ENCODE measurements at places on chromosomes 13 and 19.

DNA sequence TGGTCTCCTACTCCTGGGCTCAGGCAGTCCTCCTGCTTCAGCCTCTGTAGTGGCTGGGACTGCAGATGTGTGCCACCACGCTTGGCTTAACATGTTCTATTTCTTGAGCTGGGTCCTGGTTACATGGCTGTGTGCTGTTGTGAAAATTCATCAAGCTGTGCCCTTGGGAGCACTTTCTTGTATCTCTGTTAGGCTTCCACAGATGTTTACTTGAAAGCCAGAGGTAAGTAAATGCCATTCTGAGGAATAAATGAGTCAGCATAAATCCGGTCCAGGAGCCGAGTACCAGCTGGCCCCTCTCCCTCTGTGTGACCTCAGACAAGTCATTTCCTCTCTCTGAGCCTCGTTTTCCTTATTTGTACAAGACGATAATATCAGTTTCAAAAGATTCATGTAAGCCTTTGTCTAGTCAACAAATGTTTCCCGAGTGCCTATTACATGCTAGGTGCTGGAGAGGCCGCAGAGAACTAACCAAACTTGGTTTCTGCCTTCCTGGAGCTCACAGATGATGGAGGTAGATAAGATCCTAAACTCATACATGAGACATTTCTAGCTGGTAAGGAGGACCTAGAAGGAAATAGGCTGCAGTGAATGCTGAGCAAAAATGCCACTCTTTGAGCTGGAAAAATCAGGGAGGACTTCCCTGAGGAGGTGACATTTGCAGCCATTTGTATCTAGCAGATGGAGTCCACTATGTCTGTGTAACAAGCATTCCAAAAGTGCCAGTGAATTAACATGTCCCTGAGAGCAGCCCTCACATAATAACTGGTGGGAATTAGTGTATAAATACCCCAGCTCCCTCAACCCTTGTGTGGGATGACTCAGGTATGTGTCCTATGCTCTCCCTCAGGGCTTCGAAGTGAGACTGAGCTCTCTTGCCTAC, 2.7 kb upstream of the RASAL3 start:
- no peaks in the 10 kb centered on the region for H3K4me1 ChIP-seq
- H3K36me3 ChIP-seq = no peaks in the 10 kb centered on the region
- peaks cover 67% of the 10 kb centered on the region for H3K27me3 ChIP-seq
- no peak overlapping the region for H3K27ac ChIP-seq
- DNase-seq = no peak

DNA sequence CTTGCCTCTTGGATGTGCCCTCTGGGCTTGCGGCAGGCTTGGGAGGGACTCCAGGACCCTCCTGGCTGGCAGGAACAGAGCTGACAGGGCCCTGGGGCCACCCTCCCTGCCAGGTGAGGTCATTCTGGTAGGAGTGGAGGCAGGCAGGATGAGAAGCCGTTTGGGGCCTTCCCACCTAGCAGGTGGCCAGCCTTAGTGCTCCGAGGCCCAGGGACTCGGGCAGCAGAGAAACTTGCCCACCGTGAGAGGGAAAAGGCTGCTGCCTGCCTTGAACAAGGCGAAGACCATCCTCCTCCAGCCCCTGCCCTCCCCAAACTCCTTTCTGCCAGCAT, 8.5 kb downstream of the RFX1 start:
- H3K36me3 ChIP-seq = peaks cover 10% of the 10 kb centered on the region
- H3K27ac ChIP-seq = no peak overlapping the region
- H3K4me3 ChIP-seq = no peak overlapping the region
- H3K27me3 ChIP-seq = no peaks in the 10 kb centered on the region
- no peaks in the 10 kb centered on the region for H3K4me1 ChIP-seq
- no peak for DNase-seq

DNA sequence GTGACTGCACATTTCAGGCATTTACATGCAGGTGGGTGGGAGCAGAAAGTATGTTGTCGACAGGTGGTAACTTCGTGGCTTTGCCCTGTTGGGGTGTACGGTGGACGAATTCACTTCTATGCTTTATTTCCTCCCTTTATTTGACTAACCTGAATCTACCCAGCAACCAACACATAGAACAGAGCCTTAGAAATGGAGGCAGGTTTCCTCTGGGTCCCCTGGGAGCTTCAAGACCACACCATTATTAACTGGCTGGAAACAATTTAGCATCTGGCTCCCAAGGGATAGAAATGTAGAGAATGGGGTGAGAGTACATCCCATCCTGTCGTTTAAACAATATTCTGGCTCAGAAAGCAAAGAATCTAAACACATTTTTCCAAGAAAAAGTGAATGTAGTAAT, 244.4 kb downstream of the DLEU7 start:
- no peak overlapping the region for H3K4me3 ChIP-seq
- H3K27me3 ChIP-seq = peaks cover 4% of the 10 kb centered on the region
- DNase-seq = no peak
- no peaks in the 10 kb centered on the region for H3K36me3 ChIP-seq

DNA sequence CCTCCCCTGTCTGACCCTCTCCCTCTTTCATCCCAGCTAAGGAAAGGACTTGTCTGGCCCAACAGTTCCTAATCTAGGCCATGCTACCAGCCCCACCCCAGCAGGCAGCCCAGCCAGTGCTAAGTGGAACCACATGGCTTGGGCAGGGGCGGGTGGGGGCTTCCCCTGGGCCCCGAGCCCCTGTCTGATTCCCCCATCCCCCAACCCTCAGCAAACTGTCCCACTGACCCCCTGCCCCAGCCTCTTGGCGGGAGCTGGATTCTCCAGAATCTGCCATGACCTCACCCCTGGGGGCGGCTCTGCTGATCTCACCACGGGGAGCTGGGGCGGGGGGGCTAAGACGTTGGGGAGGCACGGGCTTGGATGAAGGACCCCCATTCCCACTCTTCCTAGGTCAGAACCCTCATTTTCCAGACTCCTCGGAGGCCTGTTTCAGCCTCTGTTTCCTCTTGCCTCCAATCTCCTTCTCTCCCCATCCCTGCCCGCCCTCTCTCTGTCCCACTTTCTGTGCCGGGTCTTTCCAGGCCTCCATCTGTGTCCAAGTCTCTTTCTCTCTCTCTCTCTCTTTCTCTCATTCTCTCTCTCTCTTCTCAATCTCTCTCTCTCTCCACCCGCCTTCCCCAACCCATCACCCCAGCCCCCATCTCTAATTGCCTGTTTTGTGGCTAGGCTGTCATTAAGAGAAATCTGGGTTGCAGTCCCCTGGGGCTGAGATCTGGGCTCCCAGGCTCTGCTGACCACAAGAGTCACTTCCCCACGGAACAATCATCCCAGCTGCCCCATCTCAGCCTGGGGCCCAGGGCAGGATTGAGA, 2.7 kb downstream of the COL5A3 start:
- H3K4me3 ChIP-seq = no peak overlapping the region
- H3K27me3 ChIP-seq = peaks cover 75% of the 10 kb centered on the region
- H3K4me1 ChIP-seq = peaks cover 19% of the 10 kb centered on the region
- peak overlapping the region; percentile 22 for H3K27ac ChIP-seq
- no peak for DNase-seq

DNA sequence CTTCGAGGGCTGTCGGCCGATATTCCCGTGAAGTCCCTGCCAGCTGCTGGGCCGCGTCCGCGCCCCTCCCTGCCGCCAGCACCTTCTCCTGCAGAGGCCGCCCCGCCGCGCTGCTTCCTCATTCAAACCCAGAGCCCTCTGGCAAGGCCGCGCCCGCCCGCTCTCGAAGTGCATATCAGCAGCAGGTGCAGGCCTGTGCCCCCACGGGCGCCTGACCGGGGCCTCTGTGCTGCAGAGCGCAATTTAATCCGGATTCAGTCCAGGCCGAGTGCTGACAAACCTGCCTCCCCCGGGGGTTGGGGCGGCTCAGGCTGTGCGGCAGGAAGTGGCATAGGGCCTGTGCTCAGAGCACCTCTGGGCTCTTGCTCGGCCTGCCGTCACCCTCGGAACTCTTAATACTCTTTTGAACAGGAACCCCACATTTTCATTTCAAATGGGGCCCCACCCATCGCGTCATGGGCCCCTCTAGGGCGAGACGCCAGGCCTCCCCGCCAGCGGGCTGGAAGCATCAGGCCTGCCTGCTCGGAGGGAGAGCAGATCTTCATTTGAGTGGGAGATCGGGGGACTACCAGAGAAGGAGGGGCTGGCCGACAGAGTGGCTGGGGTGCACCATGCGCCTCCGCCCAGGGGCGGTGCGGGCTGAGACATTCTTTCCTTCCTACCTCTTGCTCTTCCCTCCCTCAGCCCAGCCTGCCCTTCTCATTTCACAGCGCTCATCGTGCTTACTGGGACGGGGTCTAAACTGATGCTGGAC, 125.7 kb downstream of the TNFRSF19 start:
- no peaks in the 10 kb centered on the region for H3K27me3 ChIP-seq
- H3K36me3 ChIP-seq = no peaks in the 10 kb centered on the region
- no peak overlapping the region for H3K27ac ChIP-seq
- DNase-seq = no peak
- no peak overlapping the region for H3K4me3 ChIP-seq

GRCh38 chr13:97344265-97345175, 89.4 kb upstream of the RAP2A start:
- no peak for DNase-seq
- no peak overlapping the region for H3K27ac ChIP-seq
- peaks cover 35% of the 10 kb centered on the region for H3K36me3 ChIP-seq
- no peaks in the 10 kb centered on the region for H3K27me3 ChIP-seq
- H3K4me1 ChIP-seq = peaks cover 18% of the 10 kb centered on the region

- H3K27me3 ChIP-seq = no peaks in the 10 kb centered on the region
- DNase-seq = no peak
- no peaks in the 10 kb centered on the region for H3K4me1 ChIP-seq
- H3K36me3 ChIP-seq = no peaks in the 10 kb centered on the region
- H3K27ac ChIP-seq = no peak overlapping the region
Observed at GRCh38 chr13:73599232-73600128, 534.7 kb downstream of the KLF12 start.

DNA sequence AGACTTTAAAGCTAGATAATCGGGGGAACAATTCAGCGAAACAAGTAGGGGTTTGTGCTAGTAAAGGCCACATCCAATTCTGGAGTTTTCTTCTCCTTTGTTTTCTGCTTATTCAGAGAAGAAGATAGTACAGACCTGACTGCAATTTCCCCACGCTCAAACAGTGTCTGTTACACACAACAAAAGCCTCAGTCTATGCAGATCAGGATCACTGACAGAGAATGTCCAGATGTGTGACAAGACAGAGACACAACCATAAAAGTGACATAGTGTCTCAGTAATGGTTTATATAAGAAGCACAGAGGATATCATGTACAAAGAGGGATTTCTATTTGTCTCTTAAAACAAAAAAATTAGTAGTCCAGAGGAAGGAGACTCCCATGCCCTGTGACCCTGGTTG, 70.7 kb upstream of the GTF3A start:
- no peaks in the 10 kb centered on the region for H3K36me3 ChIP-seq
- peaks cover 4% of the 10 kb centered on the region for H3K4me1 ChIP-seq

GRCh38 chr19:32287811-32288227, 57.6 kb upstream of the ZNF507 start:
- no peak overlapping the region for H3K4me3 ChIP-seq
- H3K27ac ChIP-seq = no peak overlapping the region
- peaks cover 7% of the 10 kb centered on the region for H3K4me1 ChIP-seq
- H3K27me3 ChIP-seq = peaks cover 34% of the 10 kb centered on the region

DNA sequence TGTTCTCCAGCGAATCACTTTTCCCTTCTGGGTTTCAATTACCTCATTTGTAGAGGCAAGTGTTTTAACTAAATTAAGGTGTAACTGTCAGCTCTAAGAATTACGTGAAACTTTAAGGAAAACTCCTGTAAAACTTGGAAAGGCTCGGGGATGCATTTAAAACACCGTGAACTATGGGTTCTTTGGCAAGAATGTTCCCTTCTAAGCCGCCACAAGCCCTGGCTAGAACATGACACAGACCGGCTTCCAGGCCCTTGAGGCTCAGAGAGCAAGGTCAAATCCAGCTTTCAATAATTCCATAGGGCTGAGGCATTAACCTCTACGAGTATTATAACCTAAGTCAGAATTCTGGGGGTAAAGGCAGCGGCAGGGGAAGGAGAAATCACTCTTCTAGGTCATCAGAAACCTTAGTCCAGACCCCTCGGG, 685 bp downstream of the VWA8 start:
- no peaks in the 10 kb centered on the region for H3K36me3 ChIP-seq
- peaks cover 30% of the 10 kb centered on the region for H3K4me1 ChIP-seq
- peaks cover 2% of the 10 kb centered on the region for H3K27me3 ChIP-seq
- peak overlapping the region; percentile 70 for H3K27ac ChIP-seq
- H3K4me3 ChIP-seq = peak overlapping the region; percentile 88
- no peak for DNase-seq

Measured in mesothelial cell of epicardium (in vitro differentiated cells).